ENCODE measurements at places on chromosomes 2 and 18. TPM values are rescaled to one million over a fixed set of nuclear protein-coding genes. Genes with fewer than 3 reads are reported as not detected.

AGXT gene
- total RNA-seq, result not detected

FAM228A gene
- total RNA-seq, result 0.16 TPM

PELI1 gene
- total RNA-seq, result 21.3 TPM

CNDP1 gene
- not detected for total RNA-seq

SKOR2 gene
- 0.21 TPM for total RNA-seq

CDH19 gene
- not detected for total RNA-seq

TDRD15 gene
- not detected for total RNA-seq

POLR1B gene
- total RNA-seq, result 63.3 TPM

TRIM54 gene
- total RNA-seq, result 0.11 TPM

PJVK gene
- 2.4 TPM for total RNA-seq

ANTXR1 gene
- not detected for total RNA-seq

RFTN2 gene
- not detected for total RNA-seq

CDCA7 gene
- 80.4 TPM for total RNA-seq

KIAA2012 gene
- not detected for total RNA-seq

SLC25A52 gene
- total RNA-seq, result not detected

CTNNA2 gene
- not detected for total RNA-seq

DSG1 gene
- not detected for total RNA-seq

NPPC gene
- total RNA-seq, result 0.35 TPM

FNDC4 gene
- total RNA-seq, result not detected

UGT1A3 gene
- not detected for total RNA-seq

MYO5B gene
- total RNA-seq, result 0.18 TPM

CACNB4 gene
- 0.26 TPM for total RNA-seq

C2orf66 gene
- 0.09 TPM for total RNA-seq

TMEM87B gene
- total RNA-seq, result 14.5 TPM

Data from activated CD4-positive, alpha-beta T cell treated with anti-CD3 and anti-CD28 coated beads for 36 hours (primary cell).